Fibroblast of lung (primary cell): ENCODE measurements at places on chromosomes 4 and X. TPM values are rescaled to one million over a fixed set of nuclear protein-coding genes. Genes with fewer than 3 reads are reported as not detected.

- peak; percentile 75 for DNase-seq
Measured at GRCh38 chr4:26412381-26413372, 77.6 kb downstream of the CCKAR start.

DNA sequence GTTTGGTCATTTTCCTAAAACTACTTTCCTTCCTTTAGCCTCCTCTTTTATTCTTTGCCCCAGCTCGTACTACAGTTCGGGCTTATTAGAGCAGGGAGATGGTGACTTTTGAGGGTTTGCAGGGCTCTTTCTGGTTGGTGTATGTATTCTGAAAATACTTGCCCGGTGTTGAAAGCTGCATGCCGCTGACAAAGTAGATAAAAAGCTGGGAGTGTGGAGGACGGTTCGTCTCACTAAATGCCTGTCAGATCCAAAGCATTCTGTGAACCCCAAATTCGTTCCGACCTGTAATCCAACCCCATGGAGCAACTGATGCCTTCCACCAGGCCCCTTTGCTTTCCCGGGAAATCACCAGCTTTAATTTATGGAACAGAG is 19.2 kb downstream of the TRIM2 start:
- no peak for DNase-seq

GRCh38 chr4:15370296-15370695 is 57.5 kb upstream of the C1QTNF7 start:
- no peak for DNase-seq

Gene CXCL8
- total RNA-seq, result 1.3 TPM in 2 replicates

Gene SFRP2
- total RNA-seq, result under 0.01 and 1.8 TPM in 2 replicates

Gene PLXNB3
- 1.0 and 4.3 TPM in 2 replicates for total RNA-seq
